Neural progenitor cell (in vitro differentiated cells): ENCODE measurements at places on chromosomes 11 and 22. TPM values are rescaled to one million over a fixed set of nuclear protein-coding genes. Genes with fewer than 3 reads are reported as not detected.

CCDC15 gene
- 7.4 and 11.2 TPM in 2 replicates for total RNA-seq

SMIM35 gene
- total RNA-seq = not detected in 2 replicates

DNA sequence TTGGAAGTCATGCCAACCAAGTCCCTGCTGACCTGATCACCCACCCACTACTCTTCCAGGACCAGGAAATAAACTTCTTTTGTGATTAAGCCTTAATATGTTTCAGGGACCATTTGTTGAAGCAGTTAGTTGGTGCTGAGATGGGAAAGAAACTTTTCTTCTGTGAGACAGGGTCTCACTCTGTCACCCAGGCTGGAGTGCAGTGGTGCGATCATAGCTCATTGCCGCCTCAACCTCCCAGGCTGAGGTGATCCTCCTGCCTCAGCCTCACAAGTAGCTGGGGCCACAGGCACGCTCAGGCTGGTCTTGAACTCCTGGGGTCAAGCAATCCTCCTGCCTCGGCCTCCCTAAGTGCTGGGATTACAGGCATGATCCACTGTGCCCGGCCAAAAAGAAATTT, 10.6 kb downstream of the SUSD2 start:
- no peak overlapping the region for H3K27ac ChIP-seq
- H3K36me3 ChIP-seq = no peaks in the 10 kb centered on the region
- H3K4me3 ChIP-seq = no peak overlapping the region
- H3K27me3 ChIP-seq = no peaks in the 10 kb centered on the region

DNA sequence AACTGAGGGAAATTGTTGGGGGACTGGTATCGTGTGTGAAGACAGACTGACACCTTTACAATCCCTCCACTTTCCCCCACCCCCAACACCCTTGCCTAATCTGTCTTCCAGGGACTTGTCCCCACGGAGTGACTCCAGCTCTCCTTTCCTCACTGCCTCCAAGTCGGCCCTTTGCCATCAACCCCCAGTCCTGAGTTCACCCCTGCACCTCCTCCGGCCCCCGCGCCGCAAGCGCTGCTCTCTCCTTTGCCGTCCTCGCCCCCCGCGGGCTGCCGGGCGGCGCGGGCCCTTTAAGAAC, 183 bp upstream of the ABCG4 start:
- H3K27ac ChIP-seq = no peak overlapping the region
- H3K4me1 ChIP-seq = peaks cover 19% of the 10 kb centered on the region
- H3K4me3 ChIP-seq = peak overlapping the region; percentile 68
- H3K36me3 ChIP-seq = no peaks in the 10 kb centered on the region
- DNase-seq = no peak

- no peaks in the 10 kb centered on the region for H3K27me3 ChIP-seq
- H3K27ac ChIP-seq = no peak overlapping the region
- no peak for DNase-seq
- no peaks in the 10 kb centered on the region for H3K36me3 ChIP-seq
- no peak overlapping the region for H3K4me3 ChIP-seq
Observed at GRCh38 chr22:43880541-43880991, 11.2 kb downstream of the PNPLA5 start.

- H3K4me3 ChIP-seq = no peak overlapping the region
- no peaks in the 10 kb centered on the region for H3K4me1 ChIP-seq
- H3K27me3 ChIP-seq = no peaks in the 10 kb centered on the region
- H3K36me3 ChIP-seq = no peaks in the 10 kb centered on the region
- DNase-seq = no peak
- H3K27ac ChIP-seq = no peak overlapping the region
Observed at GRCh38 chr22:36874309-36874696, 13.5 kb downstream of the NCF4 start.

DNA sequence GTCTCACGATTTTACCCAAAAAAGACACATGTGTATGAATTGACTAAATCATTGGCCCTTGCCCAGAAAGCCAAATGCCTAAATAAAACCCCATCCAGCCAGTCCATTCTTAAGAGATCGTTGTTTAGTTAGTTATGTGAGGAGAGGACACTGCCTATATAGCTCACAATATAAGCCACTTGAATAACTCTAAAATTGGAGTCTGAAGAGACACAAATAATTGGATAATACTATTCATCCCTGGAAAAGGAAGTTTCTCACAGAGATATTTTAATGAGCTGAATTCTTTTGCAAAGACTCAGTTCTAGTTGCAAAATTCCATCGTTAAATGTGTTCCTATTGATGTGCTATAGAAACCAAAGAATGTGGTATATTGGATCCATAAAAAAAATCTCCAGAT, 176.7 kb downstream of the SOX6 start:
- DNase-seq = no peak
- H3K36me3 ChIP-seq = no peaks in the 10 kb centered on the region
- no peak overlapping the region for H3K4me3 ChIP-seq
- H3K27ac ChIP-seq = no peak overlapping the region
- peaks cover 45% of the 10 kb centered on the region for H3K4me1 ChIP-seq
